Common myeloid progenitor, CD34-positive (primary cell): ENCODE measurements at places on chromosomes 7 and 10.
A peak's percentile ranks its signal among the peaks of the same experiment; 100 is the strongest.

- no peak for DNase-seq
Measured at GRCh38 chr7:7251742-7252141, 69.4 kb downstream of the C1GALT1 start.

GRCh38 chr10:33524966-33525365 lies 190.5 kb upstream of the NRP1 start:
- no peak for DNase-seq

DNA sequence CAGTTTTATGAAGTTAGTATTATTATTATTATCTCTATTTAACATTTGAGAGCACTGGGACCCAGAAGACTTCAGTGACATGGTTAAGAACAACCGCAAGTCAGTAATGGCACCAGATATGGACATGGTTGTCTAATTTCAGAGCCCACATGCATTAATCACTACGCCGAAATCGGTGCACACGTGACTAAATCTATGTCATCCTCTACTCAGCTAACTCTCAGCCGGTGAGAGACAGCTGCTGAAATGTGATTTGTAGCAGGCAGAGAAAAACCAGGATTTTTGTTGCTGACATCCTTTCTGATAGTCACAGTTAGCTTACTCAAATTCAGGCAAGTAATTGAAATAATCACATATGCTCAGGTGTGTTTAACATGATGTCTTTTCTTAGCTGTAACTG lies 127.7 kb downstream of the SPAG6 start:
- DNase-seq = no peak

DNA sequence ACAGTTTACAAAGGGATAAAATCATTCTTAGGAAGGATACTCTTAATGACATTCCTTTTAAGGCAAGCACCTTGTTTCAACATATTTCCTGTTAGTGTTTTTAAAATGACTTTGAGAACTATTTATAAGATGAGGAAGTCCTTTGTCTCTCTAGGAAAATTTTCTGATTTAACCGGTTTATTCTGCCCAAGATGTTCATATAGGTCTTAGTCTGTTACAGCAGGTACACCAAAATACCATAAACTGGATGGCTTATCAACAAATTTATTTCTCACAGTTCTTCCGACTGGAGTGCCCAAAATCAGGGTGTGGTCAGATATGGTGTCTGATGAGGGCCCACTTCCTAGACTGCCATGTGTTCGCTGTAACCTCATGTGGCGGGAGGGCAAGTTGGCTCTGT lies 77.9 kb downstream of the GSAP start:
- peak; percentile 42 for DNase-seq

GRCh38 chr7:37920849-37921805 lies 687 bp downstream of the EPDR1 start:
- DNase-seq = peak; percentile 91

- DNase-seq = no peak
Measured at GRCh38 chr7:85714043-85714578, 527.3 kb upstream of the SEMA3D start.

DNA sequence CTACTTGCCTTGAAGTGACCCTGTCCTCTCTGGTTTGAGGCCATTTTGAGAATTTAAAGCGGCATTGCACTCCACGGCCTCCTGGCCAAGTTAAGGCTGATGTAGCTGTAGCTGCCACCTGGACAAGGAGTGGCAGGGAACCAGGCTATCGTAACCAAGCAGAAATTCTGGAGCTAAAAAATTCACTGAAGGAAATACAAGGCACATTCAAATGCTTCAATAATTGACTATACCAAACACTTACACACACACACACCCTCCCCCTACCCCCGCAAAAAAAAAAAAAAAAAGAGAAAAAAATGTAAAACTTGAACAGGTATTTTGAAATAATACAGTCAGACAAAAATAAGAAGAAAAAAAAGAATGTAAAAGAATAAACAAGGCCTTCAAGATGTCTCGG lies 409.0 kb upstream of the SEMA3A start:
- no peak for DNase-seq

- no peak for DNase-seq
Measured at GRCh38 chr7:41912851-41913567, 210.1 kb upstream of the INHBA start.

DNA sequence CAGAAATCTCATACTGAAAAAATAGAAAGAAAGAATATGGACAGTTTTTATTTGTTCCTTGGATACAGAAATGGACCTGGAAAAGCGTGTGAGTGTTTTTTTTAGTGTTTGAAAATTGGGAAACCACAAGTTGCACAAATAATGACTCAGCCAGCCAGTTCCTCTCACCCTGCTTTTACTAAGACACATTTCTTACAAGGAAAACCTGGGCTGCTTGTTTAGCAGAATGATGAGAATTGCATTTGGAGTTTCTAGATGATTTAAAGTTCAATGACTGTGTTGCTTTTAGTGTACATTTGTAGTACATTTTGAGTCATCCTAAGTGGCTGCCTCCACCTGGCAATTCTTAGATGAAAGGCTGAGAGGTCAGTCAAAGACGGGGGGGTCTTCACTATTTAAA lies 218.7 kb downstream of the ABCA13 start:
- DNase-seq = peak; percentile 77

DNA sequence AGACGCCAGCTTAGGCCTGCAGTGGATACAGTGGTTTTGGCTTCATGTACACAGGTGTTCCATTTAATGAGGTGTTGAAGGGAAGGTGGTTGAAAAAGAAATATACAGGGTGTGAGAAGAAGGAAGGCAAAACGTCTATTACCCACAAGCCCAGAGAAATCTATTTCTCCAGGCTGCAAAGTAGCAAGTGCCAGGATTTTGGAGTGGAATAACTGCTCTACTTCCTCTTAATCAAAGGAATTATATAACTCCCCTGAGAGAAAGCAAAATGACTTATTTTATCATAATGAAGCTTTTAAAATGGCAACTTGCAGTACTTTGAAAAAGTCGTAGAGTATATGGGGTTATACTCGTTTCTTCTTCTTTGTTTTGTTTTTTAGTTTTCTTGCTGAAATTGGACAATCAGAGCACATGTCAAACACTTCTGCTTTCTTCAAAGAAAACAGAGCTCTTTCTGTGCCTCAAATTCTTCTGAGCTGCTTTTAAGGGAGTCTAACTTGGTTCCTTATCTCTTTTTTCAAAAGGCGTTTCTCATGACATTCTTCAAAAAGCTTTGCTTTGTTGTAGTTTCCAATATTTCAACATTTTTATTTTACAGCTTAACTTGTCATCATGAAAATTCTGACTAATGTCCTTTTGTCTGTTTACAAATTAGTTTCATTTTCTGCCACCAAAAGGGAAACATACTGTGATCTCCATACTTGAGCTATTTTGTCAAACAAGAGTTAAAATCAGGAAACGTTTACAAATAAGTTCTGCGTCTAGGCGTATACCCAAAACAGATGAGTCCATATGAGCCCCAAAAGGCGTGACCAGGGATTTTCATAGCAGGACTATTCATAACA lies 289.7 kb downstream of the FRMD4A start:
- DNase-seq = no peak
